ENCODE measurements at places on chromosomes 2 and 18.

DNA sequence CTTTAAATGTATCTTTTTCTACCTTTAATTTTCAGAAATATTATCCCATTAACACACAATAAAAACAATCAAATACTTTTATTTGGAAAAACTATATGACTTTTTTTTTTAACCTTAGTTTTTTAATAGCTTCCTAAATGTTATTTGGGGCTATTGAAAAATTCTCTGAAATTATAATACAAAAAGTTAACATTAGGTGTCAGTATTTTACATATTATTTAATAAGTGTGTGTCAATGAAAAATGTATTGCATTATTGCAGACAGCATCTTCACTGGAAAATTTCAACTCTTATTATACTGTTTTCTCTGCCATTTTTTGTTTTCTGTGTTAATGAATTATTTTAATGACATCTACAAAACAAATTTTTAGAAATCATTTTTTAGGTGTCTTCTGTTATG, 51.1 kb upstream of the ARHGAP15 start:
- DNase-seq = no peak

GRCh38 chr2:133235968-133236367, 332.3 kb downstream of the NCKAP5 start:
- peak; percentile 76 for DNase-seq

GRCh38 chr2:83369601-83370418, 1089.3 kb downstream of the SUCLG1 start:
- DNase-seq = no peak

GRCh38 chr2:150063931-150064548, 423.4 kb downstream of the RND3 start:
- DNase-seq = no peak

GRCh38 chr2:73176205-73176880, 26.0 kb upstream of the NOTO start:
- peak; percentile 33 for DNase-seq

DNA sequence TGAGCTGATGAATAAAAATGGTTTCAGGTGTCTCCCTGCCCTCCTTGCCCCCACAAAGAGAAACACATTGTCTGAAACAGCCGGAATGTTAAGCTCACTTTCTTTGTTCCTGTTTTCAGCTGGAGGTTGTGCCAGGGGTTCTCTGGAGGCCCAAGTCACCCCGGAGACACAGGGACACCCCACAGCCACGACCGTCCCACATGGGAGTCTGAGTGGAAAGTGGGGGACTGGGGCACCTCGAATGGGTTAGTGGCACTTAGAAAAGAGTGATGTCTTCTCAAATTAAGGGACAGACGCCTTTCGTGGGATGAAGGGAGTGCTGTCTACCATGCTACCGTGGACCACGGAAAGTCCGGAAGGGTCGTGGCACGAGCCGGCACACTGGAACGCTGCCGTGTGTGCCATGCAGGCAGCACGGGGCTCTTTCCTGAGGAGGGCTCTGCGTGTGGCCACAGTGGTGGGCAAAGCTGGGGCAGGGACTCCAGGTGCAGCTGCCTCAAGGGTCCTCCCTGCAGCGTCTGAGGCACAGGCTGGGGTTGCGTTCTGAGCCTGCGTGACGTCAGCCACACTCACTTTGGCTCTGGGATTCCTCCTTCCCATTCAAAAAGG, 39.4 kb upstream of the CTDP1 start:
- DNase-seq = no peak

DNA sequence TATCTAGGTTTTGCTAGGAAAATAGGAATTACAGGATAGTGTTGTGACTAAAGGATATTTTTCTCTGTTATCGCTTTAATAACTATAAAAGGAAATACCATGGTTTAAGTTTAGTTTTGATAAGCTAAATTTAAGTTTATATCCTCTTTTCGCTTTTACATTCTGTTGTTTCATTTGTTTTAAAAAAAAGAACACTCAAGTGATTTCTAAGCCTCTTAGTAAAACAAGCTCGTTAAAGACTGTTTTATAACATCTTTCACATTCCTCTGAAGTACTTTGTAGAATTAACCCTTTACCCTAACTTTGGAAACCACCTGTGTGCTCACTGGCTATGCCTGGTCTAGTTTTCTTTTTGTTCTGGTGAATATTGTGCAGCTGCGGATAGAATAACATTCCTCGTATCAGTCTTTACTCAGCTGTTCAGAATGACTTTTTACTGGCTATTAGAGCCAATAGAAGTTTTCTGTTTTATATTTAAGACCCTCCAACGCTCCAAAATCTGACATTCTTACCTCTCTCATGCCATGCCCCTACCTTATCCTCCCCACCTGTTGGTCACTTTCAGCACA, 183.1 kb downstream of the PTPRM start:
- DNase-seq = no peak

DNA sequence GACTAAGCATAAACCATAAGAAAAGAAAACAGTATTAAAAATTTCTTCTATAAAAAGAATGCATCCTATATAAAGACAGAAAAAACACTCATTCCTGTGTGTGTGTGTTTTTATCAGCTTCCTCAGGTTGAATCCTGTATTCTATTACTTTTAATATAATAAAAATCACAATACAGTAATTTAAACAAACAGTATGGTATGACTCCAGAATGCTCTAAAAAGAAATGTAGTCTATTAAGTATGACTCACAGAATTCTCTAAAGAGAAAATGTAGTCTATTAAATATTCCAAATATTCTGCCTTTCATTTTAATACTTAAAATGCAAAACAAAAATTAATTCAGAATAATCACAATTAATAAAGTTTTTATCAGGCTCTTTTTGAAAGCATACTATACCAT, 19.8 kb downstream of the CCDC88A start:
- DNase-seq = no peak

DNA sequence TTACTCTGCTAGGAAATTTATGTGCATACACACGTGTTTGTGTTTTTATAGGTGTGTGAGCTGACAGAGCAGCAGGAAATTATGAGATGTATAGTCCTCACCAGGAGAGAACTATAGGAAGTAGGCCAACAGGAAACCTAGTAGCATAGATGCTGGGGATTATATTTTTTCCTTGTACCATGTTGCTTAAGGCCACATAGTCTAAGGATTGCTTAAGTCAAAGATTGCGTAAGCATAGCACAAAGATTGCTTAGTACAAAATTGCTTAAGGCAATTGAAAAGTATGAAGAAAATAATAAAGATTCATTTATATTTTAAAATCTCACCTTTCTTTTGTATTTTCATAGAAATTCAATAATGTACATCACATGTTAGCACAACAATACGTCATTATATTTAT, 18.7 kb upstream of the CCDC102B start:
- DNase-seq = peak; percentile 41

GRCh38 chr18:63111671-63112402, 207.7 kb downstream of the BCL2 start:
- DNase-seq = peak; percentile 36

GRCh38 chr18:48771641-48772375, 179.0 kb downstream of the SMAD7 start:
- no peak for DNase-seq

GRCh38 chr2:113240915-113241911, 37.5 kb downstream of the PAX8 start:
- peak; percentile 98 for DNase-seq

DNA sequence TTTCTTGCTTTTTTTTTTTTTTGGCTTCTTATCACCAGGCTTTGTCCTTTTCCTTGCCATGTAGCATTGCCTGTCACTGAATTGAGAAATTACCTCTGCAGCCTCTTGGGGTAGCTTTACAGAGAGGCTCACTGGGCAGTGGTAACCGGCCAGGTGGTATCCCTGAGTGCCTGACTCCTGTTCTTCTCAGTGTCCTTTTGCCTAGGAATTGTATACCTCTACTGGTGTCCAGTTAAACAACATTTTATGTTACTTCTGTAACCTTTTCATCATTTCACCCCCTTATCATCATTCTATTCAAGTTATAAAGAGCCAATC, 523.9 kb downstream of the BCL11A start:
- DNase-seq = no peak

GRCh38 chr18:23867006-23867405, 147.5 kb upstream of the TTC39C start:
- no peak for DNase-seq

DNA sequence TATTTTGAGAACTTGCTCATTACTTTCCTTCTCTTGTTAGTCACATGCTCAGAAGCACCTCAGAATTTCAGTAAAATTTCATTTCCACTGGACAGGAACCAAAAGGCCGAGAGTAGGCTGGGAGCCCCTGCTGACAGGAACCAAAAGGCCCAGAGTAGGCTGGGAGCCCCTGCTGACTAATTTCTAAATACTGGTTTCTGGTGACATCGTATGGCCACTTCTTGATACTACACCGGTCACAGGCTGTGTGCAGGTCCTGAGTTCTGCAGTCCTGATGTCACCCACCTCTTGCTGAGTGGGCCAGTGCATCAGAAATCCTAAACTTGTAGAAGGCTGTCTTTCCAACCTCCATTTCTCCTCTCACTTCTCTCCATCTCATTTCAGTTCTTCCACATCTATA, 17.7 kb upstream of the EN1 start:
- peak; percentile 66 for DNase-seq

DNA sequence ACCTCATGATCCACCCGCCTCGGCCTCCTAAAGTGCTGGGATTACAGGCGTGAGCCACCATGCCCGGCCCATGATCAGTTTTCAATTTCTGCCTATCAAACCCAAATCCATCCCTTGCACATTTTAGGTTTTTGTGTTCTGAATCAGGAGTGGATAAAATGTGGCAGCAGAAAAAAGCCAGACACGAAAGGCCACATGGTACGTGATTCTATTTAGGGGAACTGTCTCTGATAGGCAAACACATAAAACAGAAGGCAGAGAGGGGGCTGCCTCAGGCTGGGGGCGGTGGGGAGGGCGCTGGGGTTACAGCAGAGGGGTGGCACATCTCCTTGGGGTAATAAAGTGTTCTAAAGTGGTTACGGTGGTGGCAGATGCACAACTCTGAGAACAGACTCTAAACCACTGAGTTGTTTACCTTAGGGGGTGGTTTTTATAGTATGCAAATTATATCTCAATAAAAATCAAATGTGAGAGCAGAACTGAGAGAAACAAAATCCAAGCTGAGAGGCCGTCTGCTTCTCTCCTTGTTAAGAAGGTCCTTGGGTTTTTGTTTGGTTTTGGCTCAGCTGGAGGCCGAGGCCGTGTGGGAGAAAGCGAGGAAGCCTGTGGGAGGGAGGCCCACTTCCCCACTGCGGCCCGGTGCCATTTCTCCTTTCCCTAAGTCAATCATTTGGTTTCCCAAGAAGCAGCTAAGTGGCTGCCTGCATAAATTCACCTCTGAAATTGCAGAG, 78.0 kb downstream of the SOWAHC start:
- no peak for DNase-seq

GRCh38 chr18:49249521-49249920, 210.9 kb downstream of the DYM start:
- DNase-seq = peak; percentile 81

- peak; percentile 45 for DNase-seq
Observed at GRCh38 chr18:31603315-31603714, 11.6 kb downstream of the TTR start.

DNA sequence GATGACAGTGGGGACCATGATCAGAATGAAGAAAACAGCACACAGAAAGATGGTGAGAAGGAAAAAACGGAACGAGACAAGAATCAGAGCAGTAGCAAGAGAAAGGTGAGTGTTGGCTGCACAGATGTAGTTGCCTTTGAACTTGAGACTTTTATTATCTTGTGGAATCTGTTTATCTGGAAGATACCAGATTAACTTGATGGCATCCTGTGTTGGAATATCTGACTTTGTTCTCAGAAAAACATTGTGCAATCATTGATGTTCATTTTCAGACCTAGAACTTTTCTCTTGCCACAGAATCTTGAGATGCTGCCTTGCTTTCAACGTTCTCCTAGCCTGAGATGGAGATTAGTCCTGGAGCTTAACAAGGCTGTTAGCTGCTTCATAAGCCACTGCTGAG, 5.9 kb downstream of the EIF4E2 start:
- DNase-seq = no peak

DNA sequence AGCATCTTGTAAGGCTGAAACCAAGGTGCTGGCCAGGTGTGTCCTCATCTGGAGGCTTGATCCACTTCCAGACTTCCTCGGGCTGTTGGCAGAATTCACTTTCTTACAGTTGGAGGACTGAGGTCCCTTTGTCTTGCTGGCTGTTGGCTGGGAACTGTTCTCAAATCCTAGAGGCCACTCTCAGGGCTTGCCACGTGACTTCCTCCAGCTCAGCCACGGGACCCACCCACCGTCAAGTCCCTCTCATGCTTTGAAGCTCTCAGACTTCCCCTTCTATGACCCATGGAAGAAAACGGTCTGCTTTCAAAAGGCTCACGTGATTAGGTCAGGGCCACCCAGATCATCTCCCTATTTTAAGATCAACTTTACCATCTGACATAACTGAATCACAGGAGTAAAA, 77.1 kb downstream of the SMAD4 start:
- DNase-seq = no peak

- DNase-seq = no peak
Observed at GRCh38 chr2:205386109-205386508, 296.2 kb upstream of the NRP2 start.

DNA sequence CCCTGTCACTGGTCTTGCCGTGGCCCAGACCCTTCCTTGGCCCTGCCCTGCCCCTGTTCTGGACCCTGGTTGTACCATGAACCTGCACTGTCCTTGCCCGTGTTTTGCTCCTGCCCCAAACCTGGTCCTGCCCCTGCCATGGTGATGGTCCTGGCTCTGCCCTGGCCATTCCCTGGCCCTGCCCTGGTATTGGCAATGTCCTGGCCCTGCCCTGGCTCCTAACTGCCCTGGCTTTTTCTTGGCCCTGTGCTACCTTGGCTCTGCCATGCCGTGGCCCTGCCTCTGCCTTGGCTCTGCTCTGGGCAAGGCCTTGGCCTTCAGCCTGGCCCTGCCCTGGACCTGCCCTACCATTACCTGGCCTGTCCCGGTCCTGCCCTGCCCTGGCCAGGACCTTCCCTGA, 5.5 kb upstream of the ANKRD62 start:
- DNase-seq = no peak

DNA sequence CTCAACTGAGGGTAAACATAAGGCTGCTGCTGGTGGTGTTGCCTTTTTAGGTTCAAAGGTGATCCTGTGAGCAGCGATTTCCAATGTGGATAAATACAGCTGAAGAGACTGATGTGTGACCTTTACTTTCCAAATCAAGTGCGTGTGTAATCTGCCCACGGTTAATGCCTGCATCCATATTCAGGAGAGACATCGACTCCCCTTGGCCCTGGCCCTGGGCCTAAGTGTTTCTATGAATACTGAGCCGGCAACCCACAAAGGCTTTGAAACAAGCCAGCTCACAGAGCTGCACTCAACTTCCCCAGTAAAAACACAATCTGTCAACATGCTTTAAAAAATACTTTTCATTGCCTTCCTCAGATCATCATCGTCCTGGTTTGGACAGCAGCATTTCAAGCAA, 1026.6 kb downstream of the TMEM182 start:
- DNase-seq = no peak

DNA sequence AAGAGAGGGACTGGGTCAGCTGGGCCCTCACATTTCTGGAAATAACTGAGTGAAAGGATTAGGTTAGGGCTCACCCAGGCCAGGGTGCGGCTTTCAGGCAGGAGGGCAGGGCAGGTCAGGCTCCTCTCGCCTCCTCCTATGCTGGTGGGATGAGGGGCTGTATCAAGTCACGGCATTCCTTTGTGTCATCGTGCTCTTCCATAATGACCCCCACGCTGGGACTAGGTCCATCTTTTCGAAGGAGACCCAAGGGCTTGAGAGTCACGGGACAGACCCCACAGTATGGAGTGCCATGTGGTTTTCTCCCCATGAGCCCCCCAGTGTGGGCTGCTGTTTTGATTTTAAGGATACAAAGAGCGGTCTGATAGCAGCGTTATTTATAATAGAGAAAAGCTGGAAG, 137.8 kb upstream of the COPS8 start:
- no peak for DNase-seq
